ENCODE measurements at places on chromosomes 11 and 22.

- DNase-seq = no peak
These were observed 86.2 kb downstream of the RPL27A start for GRCh38 chr11:8768625-8769333.

DNA sequence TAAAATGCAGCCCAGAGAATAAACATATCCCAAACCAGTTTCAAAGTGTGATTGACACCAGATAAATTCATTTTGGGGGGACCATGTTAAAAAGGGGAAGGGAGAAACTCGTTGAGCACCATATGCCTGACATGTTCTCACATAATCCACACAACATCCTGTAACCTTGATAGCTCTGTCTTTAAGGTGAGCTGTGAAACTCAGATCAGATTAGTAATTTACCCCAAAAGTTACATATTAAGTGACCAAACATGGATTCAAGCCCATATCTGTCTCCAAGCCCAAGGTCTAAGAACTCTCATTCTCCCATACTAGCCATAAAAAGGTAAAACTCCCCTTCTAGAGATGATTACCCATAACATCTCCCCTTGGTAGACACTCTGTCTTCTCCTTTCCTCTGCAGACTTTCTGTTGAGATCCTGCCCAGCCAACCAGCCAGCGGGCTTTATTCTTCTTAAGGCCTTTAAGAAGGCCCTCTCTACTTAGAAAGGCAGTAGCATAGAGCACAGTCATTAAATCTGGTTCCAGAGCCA, 150.7 kb downstream of the CCDC34 start:
- DNase-seq = no peak

GRCh38 chr11:60867871-60868681, 734 bp downstream of the ZP1 start:
- no peak for DNase-seq

DNA sequence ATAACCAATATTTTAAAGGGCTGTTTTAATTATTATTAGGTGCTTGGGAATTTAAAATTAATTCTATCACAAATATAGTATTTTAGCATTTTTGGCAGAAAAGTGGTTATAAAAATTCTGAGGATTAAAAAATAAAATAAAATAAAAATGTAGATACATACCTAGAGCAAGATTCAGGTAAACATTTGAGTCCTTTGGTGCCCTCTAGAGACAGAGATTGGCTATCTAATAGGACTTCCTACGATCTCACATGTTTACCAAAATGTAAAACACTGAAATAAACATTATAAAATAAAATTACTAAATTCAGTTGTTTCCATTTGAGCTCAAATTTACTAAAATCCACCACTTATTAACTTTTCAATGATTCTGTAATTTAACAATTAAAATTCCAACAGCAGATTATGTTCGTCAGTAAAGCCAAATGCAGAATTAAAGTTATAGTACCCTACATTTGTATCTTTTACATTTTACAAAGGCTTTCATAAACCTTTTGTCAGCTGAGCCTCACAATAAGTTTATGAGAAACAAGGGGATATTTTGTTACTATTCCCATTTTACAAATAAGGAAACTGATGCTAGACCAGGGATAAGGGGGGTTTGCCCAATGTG, 27.7 kb downstream of the SLC36A4 start:
- peak; percentile 31 for DNase-seq

DNA sequence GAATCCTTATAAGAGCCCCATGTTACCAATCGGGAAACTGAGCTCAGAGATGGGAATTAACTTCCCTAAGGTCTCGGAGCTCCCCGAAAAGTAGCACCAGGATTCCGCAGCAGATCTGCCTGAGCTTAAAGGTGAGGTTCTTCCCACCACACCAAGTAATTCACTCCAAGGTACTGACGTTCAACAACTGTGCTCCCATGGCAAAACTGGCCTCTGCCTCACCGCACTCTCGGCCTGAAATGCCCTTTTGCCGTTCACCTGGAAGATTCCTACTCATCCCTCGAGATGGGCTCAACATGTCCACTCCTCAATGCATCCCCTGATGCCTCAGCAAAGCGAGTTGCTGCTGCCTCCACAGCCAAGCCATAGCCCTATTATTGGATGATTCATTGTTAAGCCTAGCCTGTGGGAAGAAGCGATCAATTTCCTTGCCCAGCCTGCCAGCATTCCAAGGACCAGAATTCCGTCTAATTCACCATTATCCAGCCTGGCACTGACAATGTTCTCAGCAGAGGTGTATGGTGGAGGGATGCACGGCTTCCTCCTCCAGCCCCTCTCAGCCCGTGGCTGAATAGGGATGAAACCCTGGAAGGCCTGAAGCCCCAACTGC, 4.2 kb downstream of the PLAAT3 start:
- DNase-seq = no peak

DNA sequence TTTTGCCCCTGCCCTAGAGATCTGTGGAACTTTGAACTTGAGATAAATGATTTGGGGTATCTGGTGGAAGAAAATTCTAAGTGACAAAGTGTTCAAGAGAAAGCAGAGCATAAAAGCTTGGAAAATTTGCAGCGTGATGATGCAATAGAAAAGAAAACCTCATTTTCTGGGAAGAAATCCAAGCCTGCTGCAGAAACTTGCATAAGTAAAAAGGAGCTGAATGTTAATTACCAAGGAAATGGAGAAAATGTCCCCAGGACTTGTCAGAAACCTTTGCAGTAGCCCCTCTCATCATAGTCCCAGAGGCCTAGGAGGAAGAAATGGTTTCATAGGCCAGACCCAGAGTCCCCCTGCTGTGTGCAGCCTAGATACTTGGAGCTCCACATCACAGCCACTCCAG, 686.9 kb downstream of the FAM181B start:
- no peak for DNase-seq

GRCh38 chr11:67534070-67534679, 10.9 kb upstream of the CABP2 start:
- no peak for DNase-seq
